Progenitor cell of endocrine pancreas (in vitro differentiated cells): ENCODE measurements at places on chromosomes 11 and 22. TPM values are rescaled to one million over a fixed set of nuclear protein-coding genes. Genes with fewer than 3 reads are reported as not detected.

MIOX gene
- 0.69 and 0.98 TPM in 2 replicates for total RNA-seq

MFNG gene
- 3.2 and 5.9 TPM in 2 replicates for total RNA-seq

CALCA gene
- 0.47 and 0.57 TPM in 2 replicates for total RNA-seq

GRCh38 chr22:38416621-38417251 lies 38.3 kb downstream of the KCNJ4 start:
- no peak for DNase-seq
